ENCODE measurements at places on chromosomes 11 and 22. TPM values are rescaled to one million over a fixed set of nuclear protein-coding genes. Genes with fewer than 3 reads are reported as not detected.

DNA sequence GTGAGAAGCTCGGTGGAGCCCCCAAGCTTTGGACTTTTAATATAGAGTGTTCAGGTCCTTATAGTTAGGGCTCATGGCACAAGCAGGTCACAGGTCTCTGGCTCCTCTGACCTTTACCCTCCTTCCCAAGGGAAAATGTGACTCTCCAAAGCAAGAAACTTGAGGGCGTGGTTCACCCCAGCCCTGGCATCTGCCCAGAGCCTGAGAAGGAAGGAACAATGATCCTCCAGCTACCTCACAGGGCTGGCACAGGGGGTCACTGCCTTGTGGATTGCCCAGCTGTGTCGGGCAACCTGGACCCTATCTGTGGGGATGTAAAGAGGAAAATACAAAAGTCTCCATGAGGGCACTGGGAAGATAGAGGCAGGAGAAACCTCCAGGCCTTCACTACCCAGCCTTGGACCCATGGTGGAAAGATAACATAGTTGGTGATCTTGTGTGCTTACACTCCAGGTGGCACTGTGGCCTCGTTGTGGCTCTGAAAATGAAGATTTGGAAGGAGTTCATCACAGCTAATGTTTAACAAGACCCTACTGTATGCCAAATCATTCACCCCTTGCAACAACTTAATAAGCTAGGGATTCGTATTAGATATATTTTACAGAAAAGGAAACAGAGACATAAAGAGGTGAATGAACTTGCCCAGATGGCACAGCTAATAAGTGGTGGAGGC, 3.8 kb upstream of the ZNF195 start:
- no peaks in the 10 kb centered on the region for H3K4me1 ChIP-seq
- DNase-seq, result no peak
- H3K36me3 ChIP-seq, result no peaks in the 10 kb centered on the region

Gene UBQLNL
- not detected for total RNA-seq

Gene MS4A3
- not detected for total RNA-seq

DNA sequence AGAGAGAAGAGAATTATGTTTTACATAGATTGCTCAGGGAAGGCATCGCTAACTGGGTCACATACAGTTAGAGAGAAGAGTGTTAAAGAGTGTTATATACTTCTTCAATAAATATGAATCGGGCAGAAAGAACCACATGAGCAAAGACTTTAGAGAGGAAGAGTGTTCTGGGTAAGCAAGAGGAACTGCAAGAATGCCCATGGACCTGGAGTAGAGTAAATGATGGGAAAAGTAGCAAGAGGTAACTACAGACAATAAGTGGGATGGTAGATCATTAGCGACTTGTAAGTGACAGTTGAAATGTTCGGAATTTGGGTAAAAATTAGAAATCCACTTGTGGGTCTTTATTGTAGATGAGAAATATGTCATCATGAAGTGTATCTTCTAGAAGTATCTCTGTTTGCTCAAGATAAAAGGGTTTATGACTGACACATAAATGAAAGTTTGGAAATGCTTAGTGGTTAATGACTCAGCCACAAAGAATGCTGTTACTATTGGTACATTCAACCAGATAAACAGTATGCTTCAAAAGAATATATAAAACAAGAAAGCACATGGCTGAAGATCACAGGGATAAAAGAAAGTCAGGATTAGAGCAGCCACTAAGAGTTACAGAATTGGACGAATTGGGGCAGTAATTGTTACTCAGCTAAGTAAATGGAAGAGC, 229.3 kb downstream of the CASP12 start:
- no peaks in the 10 kb centered on the region for H3K27me3 ChIP-seq
- no peak overlapping the region for H3K4me3 ChIP-seq
- DNase-seq, result peak; percentile 91
- peaks cover 15% of the 10 kb centered on the region for H3K4me1 ChIP-seq

GRCh38 chr11:80495116-80495515, 1054.3 kb upstream of the TENM4 start:
- H3K4me3 ChIP-seq, result no peak overlapping the region
- H3K27me3 ChIP-seq, result no peaks in the 10 kb centered on the region
- H3K4me1 ChIP-seq, result no peaks in the 10 kb centered on the region
- no peaks in the 10 kb centered on the region for H3K36me3 ChIP-seq
- no peak for DNase-seq
- no peak overlapping the region for H3K27ac ChIP-seq

GRCh38 chr11:95895815-95896214, 28.1 kb downstream of the MTMR2 start:
- no peaks in the 10 kb centered on the region for H3K36me3 ChIP-seq
- no peak for DNase-seq
- H3K27ac ChIP-seq, result no peak overlapping the region
- H3K27me3 ChIP-seq, result no peaks in the 10 kb centered on the region
- H3K4me3 ChIP-seq, result no peak overlapping the region

Gene UPB1
- total RNA-seq, result 0.80 TPM

GRCh38 chr11:33590441-33590840, 110.2 kb downstream of the C11orf91 start:
- no peaks in the 10 kb centered on the region for H3K27me3 ChIP-seq
- no peak overlapping the region for H3K27ac ChIP-seq
- H3K4me3 ChIP-seq, result no peak overlapping the region
- no peaks in the 10 kb centered on the region for H3K36me3 ChIP-seq
- H3K4me1 ChIP-seq, result no peaks in the 10 kb centered on the region

Gene OR5AR1
- total RNA-seq, result not detected

Gene CALCA
- total RNA-seq, result not detected

- no peak overlapping the region for H3K27ac ChIP-seq
- H3K27me3 ChIP-seq, result no peaks in the 10 kb centered on the region
- H3K36me3 ChIP-seq, result no peaks in the 10 kb centered on the region
- no peak overlapping the region for H3K4me3 ChIP-seq
- no peaks in the 10 kb centered on the region for H3K4me1 ChIP-seq
Measured at GRCh38 chr11:93498641-93499040, 44.5 kb downstream of the SMCO4 start.

GRCh38 chr11:69166218-69167115, 10.7 kb downstream of the SMIM38 start:
- peak overlapping the region; percentile 66 for H3K27ac ChIP-seq
- peak overlapping the region; percentile 19 for H3K4me3 ChIP-seq
- no peaks in the 10 kb centered on the region for H3K27me3 ChIP-seq
- H3K4me1 ChIP-seq, result peaks cover 53% of the 10 kb centered on the region
- no peaks in the 10 kb centered on the region for H3K36me3 ChIP-seq

Gene FGF19
- 2.0 TPM for total RNA-seq

DNA sequence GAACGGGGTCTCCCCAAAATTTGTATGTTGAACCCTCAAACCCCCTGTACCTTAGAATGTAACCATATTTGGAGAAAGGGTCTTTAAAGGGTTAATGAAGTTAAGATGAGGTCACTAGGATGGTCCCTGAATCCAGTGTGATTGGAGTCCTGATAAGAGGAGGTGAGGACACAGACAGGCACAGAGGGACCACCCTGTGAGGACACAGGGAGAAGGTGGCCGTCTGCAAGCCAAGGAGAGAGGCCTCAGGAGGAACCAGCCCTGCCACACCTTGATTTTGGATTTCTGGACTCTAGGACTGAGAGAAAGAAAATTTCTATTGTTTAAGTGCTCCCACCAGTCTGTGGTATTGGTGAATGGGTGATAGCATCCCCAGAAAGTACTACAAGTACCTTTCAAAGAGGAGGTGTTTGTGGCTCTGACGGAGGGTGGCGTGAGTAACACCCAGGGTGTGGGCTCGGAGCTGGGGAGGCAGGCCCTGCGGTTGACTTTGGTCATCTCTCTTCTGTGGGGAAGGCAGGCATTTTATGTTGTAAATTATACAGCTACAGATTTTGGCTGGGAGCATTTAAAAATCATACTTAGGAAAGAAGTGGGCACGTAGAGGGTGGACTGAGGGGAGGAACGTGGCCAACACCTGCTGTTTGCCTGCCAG, 13.8 kb downstream of the MRGPRF start:
- no peak for DNase-seq
- no peak overlapping the region for H3K27ac ChIP-seq
- peaks cover 40% of the 10 kb centered on the region for H3K27me3 ChIP-seq
- H3K36me3 ChIP-seq, result no peaks in the 10 kb centered on the region
- H3K4me1 ChIP-seq, result no peaks in the 10 kb centered on the region

DNA sequence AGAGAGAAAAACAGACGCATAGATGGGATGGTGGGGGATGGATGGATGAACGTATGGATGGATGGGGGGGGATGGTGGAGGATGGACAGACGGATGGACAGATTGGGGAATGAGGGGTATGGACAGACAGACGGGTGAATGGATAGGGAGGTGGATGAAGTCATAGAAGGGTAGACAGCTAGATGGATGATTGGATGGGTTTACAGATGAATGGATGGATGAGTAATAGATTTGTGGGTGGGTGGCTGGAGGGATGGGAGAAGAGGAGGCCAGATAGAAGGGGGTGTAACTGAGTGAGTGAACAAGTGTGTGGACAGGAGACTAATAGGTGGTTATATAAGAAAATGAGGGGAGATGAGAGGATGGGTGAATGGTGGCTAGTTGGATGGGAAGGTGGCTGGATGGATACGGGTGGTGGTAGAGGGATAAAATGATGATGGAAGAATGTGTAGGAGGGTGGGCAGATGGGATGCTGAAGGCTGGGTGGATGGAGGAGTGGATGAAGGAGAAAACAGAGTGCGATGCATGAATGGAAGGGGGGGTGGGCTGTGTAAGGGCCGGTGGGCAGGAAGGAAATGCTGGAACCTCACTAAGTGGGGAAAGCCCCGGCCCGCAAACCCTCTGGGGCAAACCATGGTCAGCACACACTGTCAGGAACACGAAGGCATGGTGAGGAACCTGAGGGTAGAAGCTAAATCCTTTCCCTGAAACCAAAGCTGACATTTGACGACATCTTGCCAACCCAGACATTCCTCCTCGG, 21.6 kb downstream of the ARVCF start:
- no peak for DNase-seq
- H3K27ac ChIP-seq, result no peak overlapping the region
- H3K4me3 ChIP-seq, result no peak overlapping the region
- no peaks in the 10 kb centered on the region for H3K4me1 ChIP-seq
- H3K36me3 ChIP-seq, result no peaks in the 10 kb centered on the region

GRCh38 chr11:34558673-34559072, 45.1 kb upstream of the ELF5 start:
- no peaks in the 10 kb centered on the region for H3K27me3 ChIP-seq
- peaks cover 14% of the 10 kb centered on the region for H3K4me1 ChIP-seq
- no peaks in the 10 kb centered on the region for H3K36me3 ChIP-seq
- DNase-seq, result no peak
- no peak overlapping the region for H3K4me3 ChIP-seq
- H3K27ac ChIP-seq, result no peak overlapping the region

DNA sequence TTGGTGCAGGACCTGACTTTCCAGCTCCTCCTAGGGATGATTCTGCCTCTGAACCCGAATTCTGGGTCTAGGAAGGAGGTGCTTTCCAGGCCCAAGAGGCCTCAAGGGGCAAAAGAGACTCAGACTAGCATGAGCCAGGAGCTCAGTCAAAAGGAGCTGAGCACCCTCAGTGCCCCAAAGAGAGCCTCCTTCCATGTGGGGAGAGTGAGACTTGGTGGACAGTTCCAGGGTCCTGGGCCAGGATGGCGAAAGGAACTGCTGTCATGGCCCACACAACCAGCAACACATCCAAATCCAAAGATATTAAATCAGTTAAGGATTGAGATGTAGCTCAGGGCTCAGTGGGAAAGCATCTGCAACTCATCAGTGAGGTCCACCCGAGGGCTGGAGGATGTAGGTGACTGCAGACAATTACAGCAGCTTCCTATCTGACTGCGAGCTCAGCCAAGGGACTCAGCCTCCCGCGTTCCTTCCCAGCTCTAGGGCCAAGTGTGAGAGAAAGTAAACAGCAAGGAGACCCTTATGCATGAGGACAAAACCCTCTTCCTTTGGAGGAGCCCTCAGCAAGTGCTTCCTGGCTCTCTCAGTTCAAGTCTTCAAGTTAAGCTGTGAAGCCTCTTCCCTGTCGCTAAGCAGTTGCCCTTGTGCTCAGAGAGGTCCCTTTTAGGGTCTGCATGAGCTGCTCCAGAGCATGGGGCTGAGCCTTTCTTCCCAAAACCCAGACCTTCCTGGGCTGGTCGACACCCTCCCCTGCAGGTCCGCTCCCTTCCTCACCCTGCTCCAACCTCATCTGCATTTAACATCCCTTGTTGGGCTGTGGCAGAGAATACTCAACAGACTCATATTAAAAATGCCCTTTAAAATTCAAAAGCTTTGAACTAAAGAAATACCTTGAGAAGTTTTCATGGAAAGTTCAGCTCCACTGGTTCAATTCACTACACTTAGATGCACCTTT, 35.8 kb downstream of the C11orf58 start:
- H3K36me3 ChIP-seq, result no peaks in the 10 kb centered on the region
- no peaks in the 10 kb centered on the region for H3K27me3 ChIP-seq
- no peak overlapping the region for H3K27ac ChIP-seq
- H3K4me1 ChIP-seq, result peaks cover 7% of the 10 kb centered on the region
- no peak for DNase-seq

DNA sequence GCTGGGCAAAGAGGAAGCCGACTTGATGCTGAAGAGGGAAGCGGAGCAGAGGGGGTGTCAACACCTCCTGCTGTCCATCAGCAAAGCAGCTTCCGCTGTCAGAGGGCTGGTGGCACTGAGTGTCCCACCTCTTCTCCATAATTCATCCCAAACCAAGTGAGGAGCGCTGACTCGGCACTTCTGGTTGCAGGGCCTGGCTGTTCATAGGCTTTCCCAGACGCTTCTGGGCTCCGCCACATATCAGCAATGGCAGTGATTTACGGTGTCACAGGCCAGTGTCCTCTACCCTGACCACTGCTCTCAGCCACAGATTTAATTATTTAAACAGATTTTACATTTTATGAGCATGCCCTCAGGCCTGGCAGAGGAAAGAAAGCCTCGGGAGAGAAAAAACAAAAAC, 70.1 kb upstream of the TENM4 start:
- DNase-seq, result no peak
- no peaks in the 10 kb centered on the region for H3K4me1 ChIP-seq
- H3K36me3 ChIP-seq, result no peaks in the 10 kb centered on the region
- H3K4me3 ChIP-seq, result no peak overlapping the region

DNA sequence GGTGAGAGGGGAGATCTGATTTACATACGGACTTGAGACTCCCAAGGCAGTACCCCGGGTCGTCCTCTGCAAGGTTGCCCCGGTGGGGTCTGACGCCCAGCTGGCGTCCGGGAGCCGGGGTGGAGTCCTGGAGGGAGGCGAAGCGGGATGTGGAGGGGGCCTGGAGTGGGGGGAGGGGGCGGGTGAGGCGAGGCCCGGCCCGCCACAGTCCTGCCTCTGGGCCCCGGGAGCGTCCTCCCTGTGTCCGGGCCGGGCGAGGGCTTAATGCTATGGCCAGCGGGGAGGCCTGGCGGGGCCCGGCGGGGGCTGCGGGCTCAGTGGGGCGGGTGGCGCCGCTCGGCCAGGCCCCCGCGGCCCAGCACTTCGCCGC, 2.4 kb upstream of the MYBPC3 start:
- DNase-seq, result no peak
- no peaks in the 10 kb centered on the region for H3K4me1 ChIP-seq
- H3K27ac ChIP-seq, result no peak overlapping the region

Gene KRTAP5-9
- total RNA-seq, result not detected

- no peaks in the 10 kb centered on the region for H3K4me1 ChIP-seq
- H3K27ac ChIP-seq, result no peak overlapping the region
- DNase-seq, result no peak
- no peaks in the 10 kb centered on the region for H3K27me3 ChIP-seq
- H3K4me3 ChIP-seq, result no peak overlapping the region
Measured at GRCh38 chr22:44567846-44568493, 69.9 kb upstream of the RTL6 start.

GRCh38 chr22:38164551-38164918, 17.1 kb downstream of the PLA2G6 start:
- H3K36me3 ChIP-seq, result no peaks in the 10 kb centered on the region
- H3K27me3 ChIP-seq, result no peaks in the 10 kb centered on the region
- peaks cover 17% of the 10 kb centered on the region for H3K4me1 ChIP-seq

- H3K36me3 ChIP-seq, result no peaks in the 10 kb centered on the region
- no peaks in the 10 kb centered on the region for H3K27me3 ChIP-seq
- no peak overlapping the region for H3K27ac ChIP-seq
Measured at GRCh38 chr11:32713496-32713895, 81.0 kb downstream of the CCDC73 start.

Measured in PC-9 (cell line).